ENCODE measurements at places on chromosomes 3 and 15.

GRCh38 chr3:31423482-31423881 lies 109.2 kb upstream of the STT3B start:
- no peak for DNase-seq

- no peak for DNase-seq
These were observed 6.1 kb downstream of the SLC51B start for GRCh38 chr15:65051266-65051665.

- DNase-seq: no peak
These were observed 334.4 kb downstream of the GBE1 start for GRCh38 chr3:81426826-81427577.

DNA sequence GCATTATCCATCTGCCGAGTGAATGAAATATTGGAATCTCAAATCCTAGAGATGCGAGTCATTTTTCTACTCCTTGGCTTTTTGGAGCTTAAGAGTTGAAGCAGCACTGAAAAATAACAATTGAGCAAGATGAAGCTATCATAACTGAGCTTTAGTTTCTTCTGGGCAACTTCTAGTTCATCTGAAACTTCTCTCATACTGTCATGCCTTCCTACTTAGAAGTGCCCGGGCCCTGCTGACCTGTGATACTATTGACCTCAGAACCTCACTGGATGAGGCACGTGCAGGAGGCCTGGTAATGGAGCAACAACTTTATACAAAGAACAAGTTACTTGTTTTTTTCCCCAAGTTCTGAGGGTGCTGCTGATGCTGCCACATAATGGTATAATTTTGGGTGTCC lies 48.5 kb upstream of the P3H2 start:
- no peak for DNase-seq

DNA sequence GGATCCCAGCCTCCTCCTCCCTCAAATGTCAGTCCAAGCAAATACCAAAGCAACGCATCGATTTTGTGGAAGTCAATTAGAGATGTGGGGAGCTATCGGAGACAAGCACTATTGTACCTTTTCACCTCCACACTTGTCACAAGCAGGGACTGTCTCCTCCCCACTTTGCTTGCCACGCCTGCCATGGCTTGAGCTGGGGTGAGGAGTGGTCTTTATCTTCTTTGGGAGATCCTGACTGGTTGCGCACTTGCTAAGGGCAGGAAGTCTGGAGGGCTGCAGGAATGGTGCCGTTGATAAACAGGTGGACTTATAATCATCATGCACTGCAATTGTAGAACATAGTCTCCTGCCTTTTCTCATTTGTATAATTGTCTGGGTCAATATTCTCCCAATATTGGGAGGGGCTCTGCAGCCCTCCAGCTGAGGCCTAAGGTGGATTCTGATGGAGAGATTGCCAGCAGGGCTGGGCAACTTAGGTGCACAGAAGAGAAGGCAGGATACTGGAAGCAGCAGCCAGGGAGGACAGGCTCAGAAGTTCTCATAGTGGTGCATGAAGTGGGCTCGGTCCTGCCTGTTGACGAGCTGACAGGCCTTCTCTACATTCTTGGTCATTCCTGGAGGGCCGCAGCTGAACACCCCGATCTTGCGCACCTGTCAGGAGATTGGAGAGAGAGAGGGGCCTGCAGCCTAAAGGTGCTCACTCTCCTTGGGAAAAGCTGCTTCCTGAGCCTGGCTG lies 20.2 kb downstream of the DUOX2 start:
- no peak for DNase-seq

GRCh38 chr3:18216996-18217395 lies 208.1 kb downstream of the SATB1 start:
- DNase-seq: no peak

DNA sequence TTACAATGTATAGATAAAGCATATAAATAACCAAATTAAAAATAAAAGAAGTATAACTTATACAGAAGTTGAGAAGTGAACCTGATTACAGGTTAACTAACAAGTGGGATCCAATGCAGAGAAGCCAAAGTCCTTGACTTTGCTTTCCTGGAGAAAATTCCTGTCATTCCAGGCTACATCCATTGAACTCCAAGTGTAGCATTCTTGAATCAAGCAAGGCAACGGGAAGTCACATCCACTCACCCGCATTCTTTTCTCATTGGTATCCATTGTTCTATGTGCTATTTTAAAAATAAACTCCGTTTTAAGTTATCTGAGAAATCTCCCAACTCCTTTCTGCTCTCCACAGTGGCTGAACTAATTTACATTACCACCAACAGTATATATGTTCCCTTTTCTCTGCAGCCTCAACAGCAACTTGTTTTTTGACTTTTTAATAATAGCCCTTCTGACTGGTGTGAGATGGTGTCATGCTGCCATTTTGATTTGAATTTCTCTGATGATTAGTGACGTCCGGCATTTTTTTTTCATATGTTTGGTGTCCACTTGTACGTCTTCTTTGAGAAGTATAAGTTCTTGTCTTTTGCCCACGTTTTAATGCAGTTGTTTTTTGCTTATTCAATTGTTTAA lies 534.3 kb downstream of the ROBO1 start:
- no peak for DNase-seq

GRCh38 chr15:26970712-26971210 lies at the start of gene GABRG3:
Gene GABRG3 (plus strand): TSS chr15:26971181.
- DNase-seq: no peak
